ENCODE measurements at places on chromosomes 1 and 21. TPM values are rescaled to one million over a fixed set of nuclear protein-coding genes. Genes with fewer than 3 reads are reported as not detected.

DNA sequence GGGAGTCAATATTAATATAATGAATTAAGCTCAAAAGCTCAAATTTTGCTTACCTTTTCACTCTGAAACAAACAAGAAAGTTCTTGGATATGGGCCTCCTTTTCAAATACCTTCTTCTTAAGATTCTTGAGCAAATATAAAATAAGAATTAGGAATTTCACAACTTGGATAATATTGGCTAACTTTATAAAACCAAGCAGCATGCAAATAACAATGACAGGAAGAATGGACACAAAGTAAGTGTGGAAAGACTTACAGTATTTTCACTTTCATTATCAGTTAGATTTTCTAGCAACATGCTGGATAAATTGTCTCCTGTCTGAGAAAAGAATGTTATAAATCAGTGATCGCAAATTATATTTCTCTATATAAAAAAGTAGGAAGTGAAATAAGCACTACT lies 13.2 kb downstream of the ODF2L start:
- no peaks in the 10 kb centered on the region for H3K27me3 ChIP-seq
- peak overlapping the region; percentile 27 for H3K27ac ChIP-seq
- DNase-seq, result no peak
- peak overlapping the region; percentile 32 for H3K4me3 ChIP-seq
- H3K4me1 ChIP-seq, result peaks cover 27% of the 10 kb centered on the region

DNA sequence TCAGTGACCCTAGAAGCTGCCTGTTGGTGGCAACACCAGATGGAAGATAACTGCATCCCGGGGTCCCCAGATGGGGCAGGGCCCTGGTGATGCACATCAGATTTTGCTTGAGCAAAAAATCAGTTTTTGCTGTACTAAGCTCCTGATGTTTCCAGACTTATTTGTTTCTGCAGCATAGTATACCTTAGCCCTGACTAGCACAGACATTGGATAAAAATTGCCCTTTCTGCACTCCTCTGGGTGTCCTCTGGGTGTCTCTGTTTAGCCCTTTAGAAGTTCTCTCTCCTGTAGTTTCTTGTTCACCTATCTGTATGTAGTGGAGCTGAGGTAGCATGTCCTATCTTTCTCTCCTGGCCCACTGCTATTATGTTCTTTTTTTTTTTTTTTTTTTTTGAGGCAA lies 30.3 kb upstream of the PLA2G2C start:
- H3K27me3 ChIP-seq, result peaks cover 10% of the 10 kb centered on the region
- no peak overlapping the region for H3K27ac ChIP-seq
- H3K4me1 ChIP-seq, result peaks cover 12% of the 10 kb centered on the region
- no peaks in the 10 kb centered on the region for H3K36me3 ChIP-seq
- DNase-seq, result no peak

The TFF2 gene
- total RNA-seq, result not detected

GRCh38 chr1:39799770-39800470 lies 11.3 kb upstream of the BMP8B start:
- peak overlapping the region; percentile 11 for H3K4me3 ChIP-seq
- peak; percentile 78 for DNase-seq
- H3K4me1 ChIP-seq, result peaks cover 6% of the 10 kb centered on the region
- peak overlapping the region; percentile 49 for H3K27ac ChIP-seq
- no peaks in the 10 kb centered on the region for H3K36me3 ChIP-seq

The TCEANC2 gene
- 5.3 TPM for total RNA-seq

All from lower lobe of right lung (tissue), 2 donors.